Stimulated activated CD4-positive, alpha-beta T cell treated with anti-CD3 and anti-CD28 coated beads, Interleukin-2, amount 100 ng/mL, for 24 hours (primary cell): ENCODE measurements at places on chromosomes 2 and 18.

GRCh38 chr2:152050341-152050740 lies 48.5 kb downstream of the CACNB4 start:
- DNase-seq = no peak

GRCh38 chr18:10062302-10063300 lies 148.8 kb downstream of the VAPA start:
- DNase-seq = no peak

GRCh38 chr2:130156624-130157004 lies 11.7 kb upstream of the CCDC74B start:
- DNase-seq = no peak

DNA sequence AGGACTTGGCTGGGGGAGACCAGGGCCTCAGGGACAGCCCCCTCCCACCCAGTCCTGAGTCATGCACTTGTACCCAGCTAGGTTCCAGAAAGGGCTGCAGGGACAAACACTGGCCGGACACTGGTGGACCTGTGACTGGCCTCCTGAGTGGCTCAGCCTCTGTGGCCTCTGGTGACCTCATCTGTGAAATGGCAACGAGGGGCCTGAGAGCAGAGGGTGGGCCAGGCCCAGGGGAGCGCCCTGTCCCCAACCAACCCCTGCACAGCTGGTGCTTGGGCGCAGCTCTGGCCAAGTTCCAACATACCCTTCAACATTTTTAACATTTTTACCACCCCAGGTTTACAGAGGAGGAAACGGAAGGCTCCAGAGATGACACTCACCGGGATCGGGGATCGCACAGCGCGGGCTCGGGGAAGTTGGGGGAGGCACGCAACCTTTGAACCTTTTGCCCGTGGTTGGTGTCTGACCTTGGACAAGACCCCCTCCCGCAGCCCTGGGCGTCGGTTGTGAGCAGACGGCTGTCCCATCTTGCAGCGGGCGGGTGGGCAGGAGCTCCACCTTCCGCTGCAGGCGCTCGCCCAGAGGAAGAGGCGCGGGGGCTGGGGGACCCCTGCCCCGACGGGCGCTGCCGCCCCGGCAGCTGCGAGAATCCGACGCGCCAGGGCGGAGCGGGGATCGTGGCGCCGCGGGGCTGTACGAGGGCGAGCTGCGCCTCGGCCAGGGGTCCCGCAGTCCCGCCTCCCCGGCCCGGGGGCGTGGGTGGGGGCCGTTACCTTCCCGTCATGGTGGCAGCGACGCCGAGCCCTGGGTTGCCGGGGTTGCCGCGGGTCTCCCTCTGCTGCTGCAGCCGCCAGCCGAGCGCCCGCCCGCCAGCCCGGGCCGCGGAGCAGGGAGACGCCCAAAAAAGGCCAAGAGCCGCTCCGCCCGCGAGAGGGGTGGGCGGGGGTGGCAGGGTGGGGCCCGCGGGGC lies 805 bp downstream of the LIMS2 start:
- peak; percentile 42 for DNase-seq

DNA sequence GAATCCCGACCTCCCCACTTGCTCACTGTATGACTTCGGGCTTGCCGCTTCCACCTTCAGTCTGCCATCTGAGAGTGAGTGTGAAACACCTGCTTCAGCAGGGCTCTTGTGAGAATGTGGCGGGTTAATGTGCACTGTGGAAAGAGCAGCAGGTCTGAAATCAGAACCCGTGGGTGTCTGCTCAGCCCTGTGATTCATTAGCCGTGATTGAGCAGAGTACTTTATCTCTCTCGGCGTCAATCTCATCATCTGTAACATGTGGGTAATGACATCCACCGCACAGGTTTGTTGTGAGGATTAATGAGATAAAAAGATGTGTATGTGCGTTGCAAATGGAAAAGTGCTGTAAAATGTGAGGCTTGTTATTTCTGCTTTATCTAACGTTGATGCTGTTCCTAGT lies 128.6 kb downstream of the LRATD1 start:
- no peak for DNase-seq

DNA sequence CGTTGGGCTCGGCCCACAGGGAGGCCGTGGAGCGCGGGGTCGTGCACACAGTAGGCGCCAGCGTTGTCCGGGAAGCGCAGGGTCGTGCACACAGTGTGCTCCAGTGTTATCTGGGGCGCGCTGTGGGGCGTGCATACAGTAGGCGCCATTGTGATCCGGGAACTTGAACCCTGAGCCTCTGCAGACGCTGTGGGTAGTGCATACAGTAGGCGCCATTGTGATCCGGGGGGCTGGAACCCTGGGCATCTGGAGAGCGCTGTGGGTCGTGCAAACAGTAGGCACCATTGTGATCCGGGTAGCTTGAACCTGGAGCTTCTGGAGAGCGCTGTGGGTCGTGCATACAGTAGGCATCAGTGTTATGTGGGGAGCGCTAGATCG lies 793 bp downstream of the ZNF236 start:
- DNase-seq = peak; percentile 24

DNA sequence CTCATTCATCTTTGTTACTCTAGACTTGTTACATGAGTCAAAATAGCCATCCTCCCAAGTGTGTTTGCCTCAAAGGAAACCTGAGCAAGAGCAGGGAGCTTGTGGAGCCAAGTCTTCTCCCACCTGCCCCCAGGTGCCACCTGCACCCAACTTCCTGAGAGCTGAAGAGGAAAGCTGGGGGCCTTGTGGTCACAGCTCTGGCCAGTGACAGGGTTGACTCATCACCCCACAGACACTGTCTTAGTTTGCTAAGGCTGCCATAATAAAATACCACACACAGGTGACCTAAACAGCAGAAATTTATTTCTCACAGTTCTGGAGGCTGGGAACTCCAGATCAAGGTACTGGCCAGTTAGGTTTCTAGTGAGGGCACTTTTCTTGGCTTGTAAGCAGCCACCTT lies 99.6 kb downstream of the TPGS2 start:
- no peak for DNase-seq

DNA sequence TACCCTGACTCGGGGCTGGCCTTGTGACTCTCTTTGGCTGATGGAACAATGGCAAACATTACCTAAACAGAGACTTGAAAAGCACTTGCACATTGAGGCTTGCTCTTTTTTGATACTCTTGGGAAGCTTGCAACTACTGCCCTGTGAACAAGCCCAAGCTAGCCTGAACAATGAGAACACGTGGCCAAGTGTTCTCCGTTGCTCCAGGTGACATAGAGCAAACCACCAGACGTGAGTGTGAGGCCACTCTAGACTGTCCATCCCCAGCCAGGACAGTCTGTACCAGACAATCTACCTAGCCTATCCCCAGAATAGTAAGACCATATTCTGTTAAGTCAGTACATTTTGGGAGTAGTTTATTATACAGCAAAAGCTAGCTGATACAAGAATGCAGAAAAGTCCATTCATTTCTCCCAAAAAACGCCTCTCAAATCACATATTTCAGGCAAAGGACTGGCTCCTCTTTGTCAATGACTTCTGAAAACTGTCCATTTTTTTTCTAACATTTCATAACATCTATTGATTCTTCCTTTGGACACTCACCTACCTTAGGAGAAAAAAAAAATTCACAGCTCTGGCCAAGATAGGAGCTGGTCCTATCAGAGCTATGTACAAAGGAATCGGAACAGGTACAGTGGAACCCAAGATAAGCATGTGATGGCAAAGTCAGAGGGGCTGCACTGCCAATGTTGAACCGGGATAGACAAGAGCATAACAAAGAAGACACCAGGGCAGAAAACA lies 142.1 kb upstream of the PKDCC start:
- DNase-seq = no peak

- DNase-seq = no peak
Measured at GRCh38 chr18:8793445-8794155, 88.2 kb downstream of the MTCL1 start.

DNA sequence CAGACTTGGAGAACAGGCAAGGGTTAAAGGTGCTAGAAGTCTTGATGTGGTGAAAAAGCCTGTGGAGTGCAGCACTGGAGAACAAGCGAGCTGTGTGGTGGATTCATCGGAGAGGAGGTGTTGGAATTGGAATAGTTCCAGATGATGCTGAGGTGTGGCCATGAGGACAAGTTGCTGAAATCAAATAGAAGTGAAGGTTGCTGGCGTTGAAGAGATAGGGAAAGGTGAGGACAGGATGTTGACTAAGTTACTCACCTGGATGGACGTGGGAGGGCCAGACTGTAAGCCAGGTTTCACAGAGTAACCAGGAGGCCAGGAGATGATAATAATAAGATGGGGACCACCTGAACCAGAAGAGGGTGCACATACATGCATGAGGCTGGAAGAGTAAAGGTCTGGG lies 173.4 kb downstream of the DIS3L2 start:
- DNase-seq = no peak
